ENCODE measurements at places on chromosomes 4 and X.

DNA sequence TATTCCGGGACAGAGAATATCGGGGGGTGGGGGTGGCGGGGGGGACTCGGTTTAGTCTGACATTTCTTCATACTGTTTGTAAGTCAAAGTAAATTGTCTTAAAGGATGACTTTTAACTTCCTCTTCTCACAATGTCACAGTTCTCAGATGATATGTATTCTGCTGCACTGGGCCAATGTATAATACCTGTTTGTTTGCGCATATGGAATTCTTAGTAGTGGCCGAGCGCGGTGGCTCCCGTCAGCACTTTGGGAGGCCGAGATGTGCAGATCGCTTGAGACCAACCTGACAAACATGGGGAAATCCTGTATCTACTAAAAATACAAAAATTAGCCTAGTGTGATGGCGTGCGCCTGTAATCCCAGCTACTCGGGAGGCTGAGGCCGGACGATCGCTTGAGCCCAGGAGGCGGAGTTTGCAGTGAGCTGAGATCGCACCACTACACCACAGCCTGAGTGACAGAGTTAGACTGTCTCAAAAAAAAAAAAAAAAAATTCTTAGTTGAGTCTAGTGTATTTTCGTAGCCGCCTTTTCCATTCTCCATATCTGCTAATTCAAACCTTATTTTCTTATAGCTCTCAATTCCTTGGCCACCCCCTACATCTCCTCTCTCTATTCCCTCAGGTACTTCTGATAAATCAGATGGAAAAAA is 851 bp downstream of the POLR2B start:
- no peak for DNase-seq

DNA sequence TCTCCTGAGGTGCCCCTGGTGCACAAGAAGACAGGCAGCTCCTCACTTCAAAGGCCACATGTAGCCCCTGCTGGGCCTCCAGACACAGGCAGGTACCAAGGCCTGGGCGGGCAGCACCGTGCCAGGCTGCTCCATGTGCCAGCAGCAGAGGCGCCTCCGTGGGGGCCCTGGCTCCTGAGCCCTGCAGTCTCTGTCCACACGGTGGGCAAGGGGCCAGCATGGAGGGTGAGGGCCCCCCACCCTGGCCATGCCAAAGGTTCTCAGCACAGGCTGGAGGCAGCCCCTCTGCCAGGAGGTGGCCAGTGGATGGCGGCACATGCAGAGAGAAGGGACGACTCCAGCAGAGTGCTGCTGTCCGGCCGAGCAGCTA is 72.6 kb downstream of the FAM53A start:
- no peak for DNase-seq

DNA sequence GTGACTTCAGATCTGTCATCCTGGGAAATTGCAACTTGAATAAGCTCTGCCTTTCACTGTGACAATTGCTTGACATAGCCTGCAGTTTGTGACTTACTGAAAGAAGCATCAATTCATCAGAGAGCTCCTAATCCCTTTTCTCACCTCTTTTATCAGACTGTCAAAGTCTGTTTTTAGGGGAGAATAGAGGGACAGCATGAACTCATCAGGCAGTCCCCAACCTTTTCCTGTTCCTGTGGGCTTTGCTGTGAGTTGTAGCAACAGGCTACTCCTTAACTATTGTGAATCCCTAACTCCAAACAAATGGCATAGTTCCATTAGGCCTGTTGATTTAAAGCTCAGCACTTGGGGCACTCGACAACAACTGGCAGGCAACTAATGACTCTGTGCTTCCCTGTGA is 64.9 kb downstream of the DOCK11 start:
- no peak for DNase-seq

DNA sequence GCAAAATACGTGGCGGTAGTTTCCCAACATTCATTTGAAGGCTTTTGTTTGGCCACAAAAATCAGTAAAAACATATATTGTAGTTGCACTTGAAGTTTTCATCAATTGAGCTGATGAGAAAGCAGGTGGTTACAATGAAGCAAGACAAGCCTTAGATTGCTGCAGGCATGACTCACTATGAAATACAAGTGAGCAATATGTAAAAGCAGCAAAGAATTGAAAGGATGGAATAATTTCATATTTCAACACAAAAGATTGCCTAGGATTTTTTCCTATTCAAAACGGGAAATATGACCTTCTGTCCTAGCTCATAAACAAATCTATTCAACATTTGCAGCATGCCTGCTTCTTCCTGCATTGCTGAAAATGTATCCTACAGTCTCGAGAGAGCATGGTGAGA is 190.9 kb upstream of the BANK1 start:
- no peak for DNase-seq

- DNase-seq, result no peak
Measured at GRCh38 chr4:153486281-153487151, 20.4 kb downstream of the TMEM131L start.

DNA sequence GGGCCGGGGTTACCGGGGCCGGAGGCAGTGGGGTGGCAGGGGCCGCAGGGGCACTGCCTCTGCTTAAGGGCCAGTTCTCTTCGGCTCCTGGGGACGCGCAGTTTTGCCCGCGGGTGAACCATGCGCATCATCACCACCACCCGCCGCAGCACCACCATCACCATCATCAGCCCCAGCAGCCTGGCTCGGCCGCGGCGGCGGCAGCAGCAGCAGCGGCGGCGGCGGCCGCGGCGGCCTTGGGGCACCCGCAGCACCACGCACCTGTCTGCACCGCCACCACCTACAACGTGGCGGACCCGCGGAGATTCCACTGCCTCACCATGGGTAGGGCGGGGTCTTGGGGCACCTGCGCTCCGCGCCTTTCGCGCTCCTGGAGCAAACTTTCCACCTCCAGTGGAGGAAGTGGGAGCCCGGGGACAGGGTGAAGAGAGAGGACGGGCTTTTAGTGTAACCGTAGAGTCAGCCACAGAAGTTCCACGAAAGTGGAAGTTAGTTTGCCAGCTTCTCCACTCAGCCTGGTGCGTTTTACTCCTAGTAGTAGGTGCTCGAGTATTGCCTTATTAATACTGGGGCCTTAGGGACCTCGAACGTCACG is 729 bp downstream of the GSX2 start:
- no peak for DNase-seq

DNA sequence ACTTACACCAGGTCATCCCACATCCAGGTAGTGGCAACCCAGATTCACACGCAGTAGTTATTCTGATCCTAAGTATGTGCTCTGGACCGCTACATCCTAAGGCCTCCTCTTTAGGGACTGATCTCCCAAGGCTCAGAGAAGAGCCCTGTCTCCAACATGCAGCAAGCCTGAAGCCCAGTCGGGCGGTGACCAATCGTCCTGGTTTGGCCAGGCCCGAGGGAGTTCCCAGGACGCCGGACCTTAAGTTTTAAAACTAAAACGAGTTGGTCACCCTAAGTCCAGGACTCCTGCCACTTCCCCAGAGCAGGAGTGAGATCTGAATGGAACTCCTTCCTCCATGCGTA is 385 bp downstream of the LYAR start:
- no peak for DNase-seq

- DNase-seq, result no peak
Measured at GRCh38 chr4:105560421-105560848, 8.0 kb downstream of the ARHGEF38 start.

- no peak for DNase-seq
Measured at GRCh38 chr4:94407846-94408245, 43.9 kb upstream of the PDLIM5 start.

DNA sequence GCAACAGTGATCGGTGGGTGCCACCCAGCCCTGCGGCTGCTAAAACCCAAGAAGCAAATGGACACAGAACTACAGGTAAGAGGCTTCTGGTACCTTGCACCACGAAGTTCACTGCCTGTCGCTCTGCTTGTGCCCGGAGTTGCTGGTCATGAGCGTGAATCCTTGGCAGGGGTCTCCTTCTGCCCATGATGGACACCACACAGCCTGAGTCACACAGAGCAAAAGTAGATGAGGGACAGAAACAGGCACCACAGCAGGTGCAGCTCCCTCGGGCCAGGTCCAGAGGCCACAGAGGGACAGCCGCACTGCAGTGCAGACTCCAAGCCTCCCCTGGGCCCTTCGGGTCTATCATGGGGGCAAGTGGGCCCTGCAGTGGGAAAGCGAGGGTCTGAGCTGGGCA is 22.4 kb downstream of the NAT8L start:
- DNase-seq, result no peak

GRCh38 chrX:38220024-38220414 is 652 bp downstream of the SRPX start:
- no peak for DNase-seq

- DNase-seq, result no peak
Measured at GRCh38 chrX:154018518-154019060, 1.1 kb downstream of the IRAK1 start.

GRCh38 chr4:23747281-23747735 is 142.5 kb downstream of the PPARGC1A start:
- no peak for DNase-seq

GRCh38 chr4:74309223-74309622 is 953 bp downstream of the EPGN start:
- no peak for DNase-seq

- no peak for DNase-seq
Measured at GRCh38 chr4:183499389-183499788, 5.5 kb upstream of the ING2 start.

Measured in T follicular helper cell (primary cell).